ENCODE measurements at places on chromosomes 11 and 22. TPM values are rescaled to one million over a fixed set of nuclear protein-coding genes. Genes with fewer than 3 reads are reported as not detected.
A peak's percentile ranks its signal among the peaks of the same experiment; 100 is the strongest.

- no peaks in the 10 kb centered on the region for H3K4me1 ChIP-seq
- H3K36me3 ChIP-seq, result no peaks in the 10 kb centered on the region
- H3K4me3 ChIP-seq, result no peak overlapping the region
- H3K27me3 ChIP-seq, result no peaks in the 10 kb centered on the region
- H3K27ac ChIP-seq, result no peak overlapping the region
These were observed 21.9 kb downstream of the SBF2 start for GRCh38 chr11:10272132-10272531.

DNA sequence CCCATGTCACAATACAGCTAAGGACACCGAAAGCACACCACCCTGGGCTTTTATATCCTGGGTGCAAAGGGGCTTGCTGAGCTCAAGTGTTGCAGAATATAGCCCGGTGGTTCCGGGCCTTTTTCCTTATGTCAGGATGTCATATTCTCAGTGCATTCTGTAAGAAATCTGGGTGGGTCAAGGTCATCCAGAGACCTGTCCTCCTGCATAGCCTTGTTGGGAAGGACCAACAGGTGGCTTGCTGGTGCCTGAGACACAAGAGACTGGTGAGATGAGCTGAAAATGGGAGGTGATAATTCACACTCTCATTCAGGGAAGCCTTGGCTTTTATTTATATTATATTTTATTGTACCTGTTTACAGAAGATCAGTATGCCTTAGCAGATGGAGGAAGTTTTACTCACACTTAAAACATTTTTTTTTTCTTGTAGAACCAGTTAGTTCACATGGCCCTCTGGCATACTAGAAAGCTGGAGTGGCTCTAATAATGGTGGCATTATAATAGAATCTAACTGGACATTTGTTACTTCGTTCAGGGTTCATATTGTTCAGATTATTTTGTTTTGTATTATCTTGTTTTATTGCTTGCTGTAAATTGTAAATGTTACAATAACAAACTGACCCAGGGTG is 14.6 kb upstream of the TMEM123 start:
- H3K4me3 ChIP-seq, result no peak overlapping the region
- peaks cover 21% of the 10 kb centered on the region for H3K4me1 ChIP-seq
- peak overlapping the region; percentile 66 for H3K27ac ChIP-seq
- DNase-seq, result peak; percentile 22

DNA sequence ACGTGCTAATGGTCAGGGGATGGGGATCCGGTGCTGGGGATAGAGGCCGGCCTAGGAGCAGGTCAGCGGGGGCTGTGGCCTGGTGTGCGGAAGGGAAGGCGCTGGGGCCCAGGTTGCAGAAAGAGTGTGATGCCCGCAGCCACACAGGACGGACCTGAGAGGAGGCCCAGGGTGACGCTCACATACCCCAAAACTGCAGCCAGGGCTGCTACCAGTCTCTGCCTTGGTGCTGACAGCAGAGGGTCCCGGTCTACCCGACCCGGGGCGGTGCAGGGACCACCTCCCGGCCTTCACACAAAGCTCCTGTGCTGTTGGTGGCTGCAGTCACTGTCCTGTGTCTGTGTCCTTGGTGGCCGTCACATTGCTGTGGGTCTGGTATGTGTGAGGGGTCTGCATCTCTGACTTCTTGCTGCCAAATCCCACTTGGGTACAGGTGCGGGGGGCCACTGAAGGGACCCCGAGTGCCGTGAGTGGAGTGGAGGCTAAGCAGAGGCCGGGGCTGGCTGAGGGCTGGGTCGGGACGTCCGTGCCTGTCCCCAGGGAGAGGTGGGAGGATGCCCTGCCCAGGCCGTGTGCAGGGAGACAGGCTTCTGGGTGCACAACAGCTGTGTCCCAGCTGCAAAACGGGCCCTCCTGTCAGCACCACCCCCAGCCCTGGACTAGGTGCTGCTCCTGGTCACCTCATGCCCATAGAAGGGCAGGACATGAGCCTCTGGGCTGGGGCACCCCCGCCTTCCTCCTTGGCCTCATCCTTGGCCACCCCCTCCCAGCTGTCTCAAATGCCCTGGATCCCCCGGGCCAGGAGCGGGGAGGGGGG is 1.5 kb downstream of the LSP1 start:
- H3K27ac ChIP-seq, result peak overlapping the region; percentile 75
- no peak for DNase-seq
- no peaks in the 10 kb centered on the region for H3K27me3 ChIP-seq
- H3K4me3 ChIP-seq, result peak overlapping the region; percentile 50

DNA sequence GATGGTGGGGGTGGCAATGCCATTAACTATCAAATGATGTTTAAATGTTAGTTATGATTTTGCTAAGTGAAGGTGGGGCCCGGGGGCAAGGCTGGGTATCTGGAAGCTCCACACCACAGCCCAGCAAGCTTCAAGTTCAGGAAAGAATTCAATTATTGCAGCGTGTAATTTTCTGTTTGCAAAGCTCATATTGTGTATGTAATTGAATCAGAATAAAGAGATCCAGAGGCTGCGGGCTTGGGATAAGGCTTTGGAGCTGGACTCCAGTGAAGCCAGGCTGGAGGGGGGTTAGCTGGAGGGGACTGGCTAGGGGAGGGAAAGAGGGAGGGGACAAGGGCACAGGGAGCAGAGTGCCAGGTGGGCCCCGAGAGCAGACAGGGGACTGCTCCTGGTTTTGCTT is 557.1 kb upstream of the CADM1 start:
- no peaks in the 10 kb centered on the region for H3K36me3 ChIP-seq
- no peak overlapping the region for H3K27ac ChIP-seq
- H3K4me1 ChIP-seq, result no peaks in the 10 kb centered on the region
- no peak for DNase-seq
- no peak overlapping the region for H3K4me3 ChIP-seq

- H3K36me3 ChIP-seq, result no peaks in the 10 kb centered on the region
- H3K27ac ChIP-seq, result no peak overlapping the region
- no peak for DNase-seq
- no peaks in the 10 kb centered on the region for H3K27me3 ChIP-seq
- H3K4me3 ChIP-seq, result no peak overlapping the region
These were observed 178.5 kb downstream of the SPON1 start for GRCh38 chr11:14140991-14141390.

- H3K27me3 ChIP-seq, result peaks cover under 1% of the 10 kb centered on the region
- DNase-seq, result no peak
- H3K4me3 ChIP-seq, result no peak overlapping the region
- H3K4me1 ChIP-seq, result no peaks in the 10 kb centered on the region
- no peaks in the 10 kb centered on the region for H3K36me3 ChIP-seq
These were observed 3.0 kb upstream of the SEPTIN3 start for GRCh38 chr22:41966225-41966606.

DNA sequence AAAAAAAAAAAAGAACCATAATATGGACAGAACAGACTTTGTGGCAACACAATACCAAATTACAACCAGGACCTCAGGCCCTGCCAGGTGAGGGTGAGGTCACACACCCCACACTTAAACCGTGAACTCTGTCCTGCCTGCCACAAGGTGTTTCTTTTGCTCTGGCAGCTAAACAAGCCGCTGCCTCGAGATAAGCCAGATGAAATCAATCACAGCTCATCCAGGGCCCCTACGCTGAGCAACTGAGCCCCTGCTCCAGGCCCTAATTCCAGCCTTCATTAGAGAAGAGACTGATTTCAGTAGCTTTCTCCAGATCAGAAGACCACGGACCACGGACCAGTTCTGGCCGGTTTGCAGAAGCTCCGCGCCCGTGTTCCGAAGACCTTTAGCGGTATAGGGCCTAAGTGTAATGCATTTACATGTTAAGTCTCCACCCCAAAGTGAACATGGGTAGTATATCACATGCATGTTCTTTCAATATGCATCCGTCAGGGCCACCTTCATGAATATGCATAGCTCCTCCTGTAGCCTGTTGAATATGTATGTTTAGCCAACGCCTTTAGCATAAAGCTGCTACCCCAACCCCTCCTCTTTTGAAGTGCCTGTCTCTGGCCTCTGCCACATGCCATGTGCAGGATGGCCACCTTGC is 14.8 kb upstream of the RAC2 start:
- no peaks in the 10 kb centered on the region for H3K36me3 ChIP-seq
- DNase-seq, result no peak
- peaks cover 74% of the 10 kb centered on the region for H3K27me3 ChIP-seq
- no peak overlapping the region for H3K4me3 ChIP-seq

- peak overlapping the region; percentile 94 for H3K27ac ChIP-seq
- peaks cover 4% of the 10 kb centered on the region for H3K36me3 ChIP-seq
- peak overlapping the region; percentile 13 for H3K4me3 ChIP-seq
- peaks cover 100% of the 10 kb centered on the region for H3K4me1 ChIP-seq
- peak; percentile 76 for DNase-seq
These were observed 55.7 kb downstream of the MYH9 start for GRCh38 chr22:36331912-36332622.

C11orf42 gene
- total RNA-seq, result not detected

APOA4 gene
- not detected for total RNA-seq

PDE2A gene
- 18.0 TPM for total RNA-seq

SLC5A12 gene
- total RNA-seq, result not detected

KDM4F gene
- total RNA-seq, result not detected

Data from transverse colon (tissue), 4 donors.